ENCODE measurements at places on chromosomes 6 and 20. TPM values are rescaled to one million over a fixed set of nuclear protein-coding genes. Genes with fewer than 3 reads are reported as not detected.
A peak's percentile ranks its signal among the peaks of the same experiment; 100 is the strongest.

DNA sequence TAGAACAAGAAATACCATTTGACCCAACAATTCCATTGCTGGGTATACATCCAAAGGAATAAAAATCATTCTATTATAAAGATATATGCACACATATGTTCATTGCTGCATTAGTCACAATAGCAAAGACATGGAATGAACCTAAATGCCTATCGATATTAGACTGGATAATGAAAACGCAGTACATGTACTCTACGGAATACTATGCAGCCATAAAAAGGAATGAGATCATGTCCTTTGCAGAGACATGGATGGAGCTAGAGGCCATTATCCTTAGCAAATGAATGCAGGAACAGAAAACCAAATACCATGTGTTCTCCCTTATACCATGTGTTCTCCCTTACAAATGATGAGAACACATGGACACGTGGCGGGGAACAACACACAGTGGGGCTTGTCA, 190.2 kb downstream of the HACE1 start:
- DNase-seq = no peak

GRCh38 chr20:36506253-36506652, 35.1 kb upstream of the MYL9 start:
- no peak for DNase-seq

The NOX3 gene
- not detected for total RNA-seq

DNA sequence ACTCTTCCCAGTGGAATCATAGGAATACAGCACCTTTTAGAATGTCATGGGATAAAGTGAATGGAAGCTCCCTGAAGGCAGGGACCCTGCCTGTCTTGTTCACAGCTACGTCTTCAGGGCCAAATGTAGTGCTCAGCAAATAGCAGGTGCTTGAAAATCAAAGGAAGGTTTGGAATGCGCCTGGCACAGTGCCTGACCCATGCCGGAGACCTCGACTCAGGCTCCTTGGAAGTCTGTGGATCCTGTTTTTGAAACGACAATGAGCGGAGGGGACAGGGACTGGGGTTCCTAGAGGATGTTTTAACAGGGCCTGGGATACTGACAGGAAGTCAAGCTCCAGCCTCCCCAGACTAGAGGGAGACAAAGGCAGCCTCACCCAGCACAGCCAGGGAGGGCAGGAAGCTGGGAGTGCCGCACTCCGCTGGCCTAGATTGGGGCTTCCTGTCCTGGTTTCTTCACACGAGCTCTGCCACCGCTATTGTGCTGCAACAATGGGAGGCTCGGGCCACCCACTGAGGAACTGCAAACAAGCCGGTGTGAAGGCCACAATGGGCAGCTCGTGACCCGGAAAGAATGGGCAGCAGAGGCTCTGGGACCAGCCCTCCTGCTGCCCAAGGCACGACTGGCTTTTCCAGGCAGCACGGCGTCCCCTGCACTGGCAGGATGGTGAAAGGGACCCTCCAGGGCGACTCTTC, 76.7 kb downstream of the PREX1 start:
- peak; percentile 78 for DNase-seq

The ZSCAN23 gene
- total RNA-seq = 2.0 TPM

The LY86 gene
- total RNA-seq = 1.6 TPM

The MTRF1L gene
- 30.7 TPM for total RNA-seq

DNA sequence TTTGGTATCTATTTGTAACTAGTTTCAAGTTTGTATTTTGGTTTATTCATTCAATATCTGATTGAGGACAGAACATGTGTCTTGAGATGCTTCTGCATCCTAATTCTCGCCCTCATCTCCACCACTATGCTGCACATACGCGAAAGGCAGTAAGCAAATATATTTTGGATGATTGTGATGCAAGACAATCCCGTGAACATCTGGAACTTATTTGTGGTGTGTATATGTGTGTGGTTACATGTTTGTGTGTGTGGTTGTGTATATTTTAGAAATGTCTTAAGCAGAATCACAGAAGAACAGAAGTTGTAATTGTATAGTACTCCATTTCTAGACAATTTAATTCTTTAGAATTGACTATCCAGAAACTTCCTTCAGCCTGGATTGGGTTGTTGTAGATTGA, 35.1 kb upstream of the RNF144B start:
- DNase-seq = no peak

The NINL gene
- 1.8 TPM for total RNA-seq

DNA sequence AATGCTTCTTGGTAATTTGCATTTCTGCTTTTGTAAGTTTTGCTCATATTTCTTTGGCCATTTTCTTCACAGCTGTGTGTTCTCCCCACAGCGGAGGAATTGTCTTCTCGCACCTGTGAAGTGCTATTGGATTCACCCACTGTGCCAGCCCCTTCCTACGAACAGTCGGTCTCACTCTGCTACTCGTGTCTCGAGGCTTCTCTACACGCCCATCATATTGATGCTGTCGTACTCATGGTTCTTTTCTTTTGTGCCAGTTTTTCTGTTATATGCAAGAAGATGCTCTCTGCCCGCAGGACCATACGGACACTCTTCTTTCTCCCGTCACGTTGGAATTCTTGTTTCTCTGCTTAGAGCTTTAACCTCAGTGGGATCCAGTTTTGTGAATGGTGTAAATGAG, 200.3 kb downstream of the DLL1 start:
- DNase-seq = no peak

The CASS4 gene
- total RNA-seq = 0.61 TPM

GRCh38 chr6:52210227-52210626, 24.1 kb downstream of the IL17A start:
- no peak for DNase-seq

The GABRR1 gene
- total RNA-seq = not detected

- peak; percentile 95 for DNase-seq
Observed at GRCh38 chr20:50369225-50370035, 140.8 kb upstream of the PTPN1 start.

DNA sequence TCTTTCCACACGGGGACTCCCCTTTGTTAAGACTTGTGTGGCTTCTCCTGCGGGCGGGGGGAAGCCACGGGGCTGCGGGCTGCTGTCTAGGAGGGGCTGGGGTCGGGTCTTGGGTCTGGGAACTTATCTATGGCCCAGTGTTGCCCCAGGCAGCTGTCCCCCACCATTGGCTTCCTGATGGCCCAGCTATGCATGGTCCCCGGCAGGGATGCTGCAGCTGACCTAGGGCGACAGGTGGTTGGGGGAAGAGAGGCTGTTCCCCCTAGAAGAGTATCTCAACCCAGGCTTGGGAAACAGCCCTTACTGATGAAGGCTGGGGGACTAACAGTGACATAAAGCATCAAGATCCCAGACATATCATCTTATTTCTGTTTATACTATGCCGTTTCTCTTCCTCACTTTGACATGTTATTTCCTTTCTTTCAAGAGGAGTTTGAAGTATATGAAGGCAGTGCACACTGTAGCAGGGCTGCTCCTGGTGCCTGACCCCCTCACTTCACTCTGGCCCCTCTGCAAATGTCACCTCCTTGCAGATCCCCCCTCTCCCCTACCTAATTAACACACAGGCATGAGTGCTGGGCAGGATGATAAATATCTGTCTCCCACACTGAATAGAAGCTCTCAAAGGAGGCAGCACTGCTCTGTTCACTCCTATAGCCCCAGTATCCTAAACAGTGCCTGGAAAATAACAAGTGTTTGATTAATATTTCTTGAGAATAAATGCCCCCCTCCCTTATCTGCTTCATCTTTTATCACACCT, 87.0 kb downstream of the HIVEP2 start:
- DNase-seq = no peak

- DNase-seq = no peak
Observed at GRCh38 chr6:125670568-125670967, 78.9 kb upstream of the HEY2 start.

- DNase-seq = no peak
Observed at GRCh38 chr6:41836660-41837052, 49.2 kb downstream of the TOMM6 start.

The DPPA5 gene
- total RNA-seq = not detected

GRCh38 chr20:56629464-56630085, 469 bp downstream of the TFAP2C start:
- no peak for DNase-seq

The DSP gene
- 177 TPM for total RNA-seq

- DNase-seq = no peak
Observed at GRCh38 chr20:24771542-24772061, 177.5 kb upstream of the CST7 start.

The SMLR1 gene
- not detected for total RNA-seq

GRCh38 chr6:2630891-2631571, 119.7 kb downstream of the MYLK4 start:
- DNase-seq = no peak

DNA sequence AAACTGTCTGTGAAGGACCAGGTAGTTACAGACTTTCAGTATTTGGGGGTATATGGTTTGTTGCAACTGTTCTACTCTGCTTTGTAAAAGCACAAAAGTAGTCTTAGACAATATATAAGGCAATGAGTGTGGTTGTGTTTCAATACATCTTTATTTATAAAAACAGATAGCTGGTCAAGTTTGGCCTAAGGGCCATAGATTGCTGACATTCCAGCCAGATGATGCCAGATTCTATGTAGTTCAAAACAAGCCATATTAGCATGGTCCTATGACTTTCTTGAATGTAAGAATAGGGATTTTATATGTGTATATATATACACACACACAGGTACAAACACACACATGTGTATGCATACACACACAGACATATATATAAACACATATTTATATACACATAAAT, 201.8 kb downstream of the GRIK2 start:
- DNase-seq = no peak

DNA sequence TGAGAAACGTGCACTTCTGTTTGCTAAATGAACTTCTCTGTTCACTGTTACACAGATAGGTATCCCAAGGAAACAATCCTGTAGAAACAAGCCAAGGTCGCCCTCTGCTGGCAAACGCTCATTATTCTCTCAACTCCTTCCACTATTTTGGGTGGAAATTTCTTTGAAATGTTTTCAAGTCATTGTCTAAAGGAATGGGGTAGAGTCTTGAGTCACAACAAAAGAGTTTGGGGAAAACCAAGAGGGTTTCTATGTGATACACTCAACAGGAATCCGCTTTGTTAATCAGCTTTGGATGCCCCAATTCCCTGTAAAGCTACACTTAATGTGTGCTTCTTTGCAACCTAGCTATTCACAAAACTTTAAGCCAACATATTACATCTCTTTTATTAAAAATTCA, 4.6 kb upstream of the RAE1 start:
- peak; percentile 91 for DNase-seq

DNA sequence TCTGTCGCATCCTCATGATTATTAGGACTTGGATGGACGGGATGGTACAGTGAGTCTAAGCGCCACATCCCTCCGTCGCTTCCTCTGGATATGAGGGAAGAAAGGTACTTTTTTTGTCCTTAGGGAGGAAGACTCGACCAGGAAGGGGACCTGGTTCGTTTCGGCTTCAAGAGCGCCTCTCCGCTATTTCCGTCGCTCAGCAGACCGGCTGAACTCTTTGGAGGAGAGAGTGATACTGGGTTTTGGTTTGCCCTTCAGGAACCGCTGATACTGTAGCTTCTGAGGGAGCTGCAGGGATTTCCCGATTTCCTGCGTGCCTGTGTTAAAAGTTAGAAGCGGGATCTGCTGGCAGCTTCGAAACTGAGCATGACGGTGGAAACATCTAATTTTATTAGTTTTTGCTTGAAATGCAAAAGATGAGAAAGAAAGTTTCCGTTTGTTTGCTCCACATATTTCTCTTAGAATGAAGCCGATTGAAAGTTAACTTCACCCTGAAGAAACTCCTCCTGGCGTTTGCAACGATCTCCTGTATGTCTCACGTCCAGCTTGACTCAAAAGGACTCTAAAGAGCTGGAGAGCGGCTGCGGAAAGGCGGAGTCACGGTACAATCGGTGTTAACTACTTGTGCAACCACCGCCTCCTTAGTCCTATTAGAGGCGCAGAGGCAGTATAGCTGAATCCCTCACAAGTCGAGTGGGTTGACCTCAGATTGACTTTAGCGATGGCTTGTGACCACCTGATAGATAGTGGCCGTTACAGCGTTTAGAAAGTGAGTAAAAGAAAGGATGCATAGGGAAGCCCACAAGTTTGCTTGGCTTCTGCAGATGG, 129.4 kb downstream of the TRIM27 start:
- DNase-seq = no peak

The C20orf202 gene
- total RNA-seq = 0.48 TPM

GRCh38 chr6:141848029-141848890, 284.5 kb upstream of the GJE1 start:
- no peak for DNase-seq

GRCh38 chr6:11018225-11018624, 25.9 kb downstream of the ELOVL2 start:
- no peak for DNase-seq

DNA sequence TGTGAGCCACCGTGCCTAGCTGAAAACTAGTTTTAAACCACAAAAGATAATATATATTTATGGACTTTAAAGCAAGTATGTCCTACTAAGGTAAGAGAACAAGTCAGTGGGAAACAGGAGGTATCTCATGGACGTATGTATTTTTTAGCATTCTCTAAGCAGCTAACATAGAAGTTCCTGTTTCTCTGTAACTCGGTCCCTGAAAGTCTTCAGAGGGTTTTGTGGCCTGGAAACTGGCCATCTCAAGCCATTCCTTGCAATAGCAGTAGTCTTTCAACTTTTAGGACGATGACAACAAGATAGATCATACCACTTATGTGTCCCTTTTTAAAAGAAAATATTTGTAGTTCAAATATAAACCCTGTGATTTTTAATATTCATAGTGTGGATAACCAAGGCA, 95.6 kb upstream of the RALGAPA2 start:
- no peak for DNase-seq

DNA sequence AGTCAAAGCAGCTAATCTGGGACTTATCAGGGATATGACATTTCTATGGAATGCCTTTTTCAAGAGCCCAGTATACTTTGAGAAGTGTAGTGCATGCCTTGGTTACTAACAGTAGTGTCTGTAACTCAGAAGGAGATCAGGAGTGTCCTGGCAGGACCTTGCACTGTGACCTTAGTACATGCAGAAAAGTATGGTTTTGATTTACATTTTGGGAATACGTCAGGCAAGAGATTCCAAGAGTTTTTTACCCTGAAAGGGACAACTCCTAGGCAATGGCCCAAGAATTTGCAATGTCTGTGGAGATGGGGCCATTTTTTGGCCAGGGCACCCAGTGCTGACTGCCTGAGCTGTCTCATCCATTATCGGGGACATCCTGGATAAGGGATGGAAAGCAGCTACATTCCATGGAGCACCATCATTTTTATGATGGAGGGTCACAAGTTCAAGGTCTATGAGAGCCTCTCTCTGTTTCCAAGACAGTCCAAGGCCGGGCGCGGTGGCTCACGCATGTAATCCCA, 80.2 kb downstream of the FAM50B start:
- DNase-seq = no peak

GRCh38 chr6:42032366-42032765, 18.0 kb upstream of the TAF8 start:
- no peak for DNase-seq

The DEFB124 gene
- not detected for total RNA-seq

- DNase-seq = peak; percentile 72
Observed at GRCh38 chr20:38645980-38646858, 44.6 kb downstream of the ARHGAP40 start.

The GLP1R gene
- not detected for total RNA-seq

GRCh38 chr20:35886537-35886936, 67.8 kb downstream of the SCAND1 start:
- no peak for DNase-seq

- DNase-seq = peak; percentile 47
Observed at GRCh38 chr20:11982289-11982954, 64.7 kb downstream of the BTBD3 start.

All from mucosa of descending colon (tissue), 3 donors.